NCI-H774 (cell line): ENCODE measurements at places on chromosomes 3 and 15.

- no peak for DNase-seq
Measured at GRCh38 chr3:52430416-52430810, 14.5 kb downstream of the SEMA3G start.

DNA sequence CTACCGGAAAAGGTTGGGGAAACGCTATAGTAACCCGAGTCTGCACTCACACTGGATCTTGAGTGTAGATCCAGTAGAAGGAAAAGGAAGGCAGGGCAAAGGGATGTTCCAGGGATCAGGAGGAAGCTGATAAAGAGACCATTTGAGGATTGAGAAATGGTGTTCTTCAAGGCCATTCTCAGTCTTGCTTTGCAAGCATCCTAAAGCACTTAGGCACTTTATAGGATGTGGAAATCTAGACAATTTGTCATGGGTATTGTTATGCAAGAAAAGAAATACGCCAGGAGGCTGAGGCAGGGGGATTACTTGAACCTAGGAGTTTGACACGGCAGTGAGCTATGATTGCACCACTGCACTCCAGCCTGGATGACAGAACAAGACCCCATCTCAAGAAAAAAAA, 13.2 kb upstream of the SCAMP5 start:
- DNase-seq = no peak

DNA sequence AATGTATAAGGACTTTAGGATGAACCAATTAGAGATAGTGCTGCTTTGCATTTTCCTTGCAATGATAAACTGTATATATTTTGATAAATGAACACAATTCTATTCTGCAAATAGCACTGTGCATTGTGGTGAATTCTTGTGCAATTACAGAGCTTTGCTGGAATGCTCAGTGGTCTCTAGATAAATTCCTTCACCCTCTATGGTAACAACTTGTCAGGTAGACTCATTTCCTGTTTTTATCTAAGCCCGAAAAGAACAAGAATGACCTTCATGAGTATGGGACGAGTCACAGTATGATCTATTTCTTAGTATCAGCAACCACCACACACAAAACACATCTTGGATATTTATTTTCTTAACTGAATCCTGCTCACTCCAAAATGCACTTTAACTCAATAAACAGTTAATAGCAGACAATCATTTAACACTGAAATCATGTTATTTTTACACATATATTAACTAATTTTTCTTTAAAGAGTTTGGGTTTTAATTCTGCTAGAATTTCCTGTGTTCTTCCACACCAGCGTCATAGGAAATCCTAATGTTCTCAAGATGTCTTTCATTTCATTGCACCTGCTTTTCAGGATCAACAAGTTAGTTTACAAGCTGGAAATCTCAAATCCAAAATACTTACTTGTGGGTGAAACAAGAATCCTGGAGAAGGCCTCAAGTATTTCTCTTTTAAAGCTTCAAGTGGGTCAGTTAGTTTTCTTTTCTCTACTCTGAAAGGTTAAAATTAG, 551.2 kb downstream of the MECOM start:
- no peak for DNase-seq

- no peak for DNase-seq
Measured at GRCh38 chr3:43753741-43754715, 63.3 kb downstream of the ABHD5 start.

GRCh38 chr3:145190138-145190537, 970.8 kb downstream of the PLOD2 start:
- DNase-seq = no peak

GRCh38 chr3:193211173-193211572, 29.8 kb upstream of the PLAAT1 start:
- DNase-seq = no peak

GRCh38 chr3:66322436-66322835, 101.6 kb downstream of the SLC25A26 start:
- DNase-seq = no peak

GRCh38 chr3:155382396-155383042, 89.0 kb upstream of the STRIT1 start:
- DNase-seq = peak; percentile 78

DNA sequence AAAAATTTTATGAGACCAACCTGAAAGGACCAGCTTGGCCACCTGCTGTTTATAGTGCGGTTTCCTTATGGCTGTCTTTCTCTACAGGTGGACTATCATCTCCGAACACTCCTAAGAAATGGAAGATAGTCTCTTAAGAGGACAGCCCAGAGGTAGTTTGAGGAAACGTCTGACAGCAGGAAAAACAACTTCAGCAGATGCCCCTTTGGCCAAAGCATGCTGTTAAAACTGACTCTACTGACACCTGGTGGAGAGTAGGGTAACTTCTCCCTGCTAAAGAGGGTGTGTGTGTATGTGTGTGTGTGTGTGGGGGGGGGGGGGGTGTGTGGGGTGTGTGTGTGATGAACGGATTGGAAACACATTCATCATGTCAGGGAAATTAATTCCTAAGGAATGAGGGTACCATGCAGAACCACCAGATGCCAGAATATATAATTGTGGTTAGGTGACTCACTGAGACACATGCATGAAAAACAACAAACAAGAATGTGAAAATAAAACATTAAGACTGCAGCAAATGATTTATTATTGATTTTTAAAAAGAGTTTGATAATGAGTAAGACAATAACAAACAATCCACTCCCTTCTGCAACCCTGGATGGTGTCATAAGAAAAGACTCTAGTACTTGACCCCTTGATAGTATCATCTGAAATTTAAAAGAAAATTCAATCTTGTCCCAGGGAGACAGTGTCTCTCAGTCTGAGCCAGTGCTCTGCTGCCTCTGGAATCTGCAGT, 256.5 kb downstream of the THRB start:
- DNase-seq = peak; percentile 32

GRCh38 chr15:43440721-43441281, 52.2 kb downstream of the TP53BP1 start:
- peak; percentile 33 for DNase-seq

GRCh38 chr3:42601896-42602581, 1.6 kb downstream of the NKTR start:
- no peak for DNase-seq

DNA sequence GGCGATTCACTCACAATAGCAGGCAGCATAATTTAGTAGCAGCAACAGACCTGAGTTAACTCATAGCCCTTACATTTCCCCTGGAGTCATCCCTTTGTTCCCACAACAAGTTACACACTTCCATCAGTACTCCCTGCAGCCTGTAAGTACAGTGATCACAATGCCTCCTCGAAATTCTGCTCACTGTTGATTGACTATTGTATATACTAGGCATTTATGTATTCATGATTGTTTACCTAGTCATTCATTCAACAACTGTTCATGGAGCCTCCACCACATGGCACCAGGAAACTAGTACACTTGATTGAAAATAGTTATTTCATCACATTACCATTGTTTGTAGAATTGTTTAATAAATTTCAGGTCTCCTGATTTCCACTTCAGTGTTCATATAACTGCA, 71.4 kb upstream of the P3H2 start:
- DNase-seq = peak; percentile 69

GRCh38 chr3:153670577-153670976, 450.6 kb upstream of the ARHGEF26 start:
- DNase-seq = no peak

DNA sequence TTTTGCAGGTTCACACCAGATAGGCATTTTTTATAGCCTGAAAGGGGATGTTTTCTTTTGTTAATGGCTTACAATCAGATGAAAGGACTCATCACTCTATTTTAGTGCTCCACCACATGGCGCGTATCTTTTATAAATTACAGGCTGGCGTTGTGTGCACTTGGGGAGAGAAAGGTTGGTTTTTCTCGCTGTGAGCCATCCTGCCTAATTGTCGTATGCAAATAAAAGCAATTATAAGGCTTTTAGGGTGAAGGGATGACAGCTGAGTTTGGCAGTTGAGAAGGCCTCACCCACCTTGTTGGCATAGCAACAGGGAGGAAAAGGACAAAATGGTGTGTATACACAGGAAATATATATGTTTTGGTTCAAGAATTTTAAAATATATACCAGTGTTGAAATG, 268.0 kb downstream of the NR2F2 start:
- DNase-seq = no peak

- DNase-seq = no peak
Measured at GRCh38 chr3:16790432-16791400, 94.0 kb upstream of the PLCL2 start.

- no peak for DNase-seq
Measured at GRCh38 chr3:2097641-2098191, 950 bp upstream of the CNTN4 start.
